NCI-H1930 (cell line): ENCODE measurements at places on chromosomes 1 and 21.

DNA sequence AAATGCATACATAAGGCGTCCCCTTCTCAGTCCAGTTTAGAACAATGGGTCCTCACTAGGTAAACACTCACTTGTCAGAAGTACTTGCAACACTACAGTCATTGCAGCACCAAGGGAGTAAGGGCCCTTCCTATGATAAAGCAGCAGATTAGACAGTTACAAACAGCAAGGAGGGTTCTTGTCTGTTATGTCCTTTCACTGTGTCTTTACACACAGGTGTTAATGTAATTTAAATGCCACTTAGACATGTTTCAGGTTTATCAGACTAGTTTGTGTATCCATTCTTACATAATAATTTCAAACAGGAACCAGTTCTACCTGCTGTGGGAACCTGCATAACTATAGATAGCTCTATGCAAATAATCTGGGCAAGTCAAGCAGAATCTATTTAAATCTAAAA lies 105.6 kb upstream of the USH2A start:
- DNase-seq = no peak

GRCh38 chr1:175099916-175100315 lies 32.3 kb downstream of the TNN start:
- DNase-seq = no peak

- no peak for DNase-seq
Measured at GRCh38 chr1:37814252-37814651, 6.2 kb upstream of the YRDC start.

DNA sequence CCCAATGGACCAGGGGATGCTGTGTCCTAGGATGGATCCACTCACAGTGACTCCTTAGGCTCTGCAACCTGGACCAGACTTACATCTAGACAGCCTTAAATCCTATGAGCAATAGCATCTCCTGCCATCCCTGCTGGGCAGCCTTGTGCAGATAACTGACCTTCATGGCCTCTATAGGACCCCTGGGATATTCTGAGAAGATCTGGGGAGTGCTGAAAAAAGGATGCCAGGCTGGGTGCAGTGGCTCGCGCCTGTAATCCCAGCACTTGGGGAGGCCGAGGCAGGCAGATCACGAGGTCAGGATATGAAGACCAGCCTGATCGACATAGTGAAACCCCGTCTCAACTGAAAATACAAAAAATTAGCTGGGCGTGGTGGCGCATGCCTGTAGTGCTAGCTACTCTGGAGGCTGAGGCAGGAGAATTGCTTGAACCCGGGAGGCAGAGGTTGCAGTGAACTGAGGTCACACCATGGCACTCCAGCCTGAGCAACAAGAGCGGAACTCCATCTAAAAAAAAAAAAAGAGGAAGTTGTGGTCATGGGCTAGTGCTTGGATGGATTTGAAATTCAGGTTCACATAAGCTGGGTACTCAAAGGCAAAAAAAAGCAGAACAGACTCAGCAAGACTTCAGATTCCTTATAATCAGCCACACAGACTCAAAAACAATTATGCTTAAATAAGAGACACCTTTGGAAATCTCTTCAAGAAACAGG lies 10.9 kb upstream of the SH2D1B start:
- DNase-seq = no peak

DNA sequence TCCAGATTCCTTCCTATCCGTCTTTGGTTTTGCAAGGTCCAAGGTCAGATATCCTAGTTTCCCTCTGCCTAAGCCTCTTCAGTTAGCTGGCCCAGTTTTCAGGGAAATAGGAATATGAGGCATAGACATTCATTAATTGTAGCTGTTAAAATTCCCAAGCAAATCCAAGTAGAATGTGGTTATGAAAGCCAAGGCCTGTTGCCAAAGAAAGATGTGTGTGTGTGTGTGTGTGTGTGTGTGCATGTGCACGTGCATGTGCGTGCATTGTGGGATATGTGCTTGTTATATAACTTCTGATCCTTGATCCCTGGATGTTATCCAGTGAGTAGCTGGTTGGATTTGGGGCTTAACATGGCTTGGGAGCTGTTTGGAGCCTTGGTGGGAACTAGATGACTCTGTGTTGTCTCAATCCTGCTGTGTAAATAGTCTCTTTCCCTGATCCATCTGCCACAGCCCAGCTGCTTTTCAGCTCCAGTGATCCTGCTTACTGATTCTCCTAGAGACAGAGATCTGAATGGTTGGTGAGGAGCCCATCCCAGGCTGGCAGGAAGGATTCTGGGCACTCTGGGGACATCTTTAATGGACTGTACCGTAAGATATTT lies 70.6 kb upstream of the GCLM start:
- no peak for DNase-seq

DNA sequence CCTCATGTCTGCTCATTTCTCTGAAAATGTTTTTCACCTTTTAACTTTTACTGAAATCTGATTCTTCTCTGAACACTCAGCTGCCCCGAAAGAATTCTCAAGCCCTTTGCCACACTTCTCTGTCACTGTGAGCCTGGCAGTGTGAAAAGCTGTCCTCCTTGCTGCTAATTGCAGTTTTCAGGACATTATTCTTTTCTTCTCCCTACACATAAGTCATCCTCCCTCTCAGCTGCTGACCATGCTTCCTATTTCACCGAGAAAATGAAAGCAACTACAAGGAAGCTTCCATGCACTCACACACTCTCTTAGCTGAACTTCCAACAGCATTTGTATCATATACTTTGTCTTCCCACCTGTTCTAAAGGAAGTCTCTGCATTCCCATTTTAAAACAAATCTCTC lies 15.8 kb downstream of the OLFM3 start:
- DNase-seq = no peak

GRCh38 chr1:36320291-36320761 lies 3.1 kb downstream of the EVA1B start:
- DNase-seq = no peak

- no peak for DNase-seq
Measured at GRCh38 chr1:36183309-36183856, 27.4 kb downstream of the MAP7D1 start.

DNA sequence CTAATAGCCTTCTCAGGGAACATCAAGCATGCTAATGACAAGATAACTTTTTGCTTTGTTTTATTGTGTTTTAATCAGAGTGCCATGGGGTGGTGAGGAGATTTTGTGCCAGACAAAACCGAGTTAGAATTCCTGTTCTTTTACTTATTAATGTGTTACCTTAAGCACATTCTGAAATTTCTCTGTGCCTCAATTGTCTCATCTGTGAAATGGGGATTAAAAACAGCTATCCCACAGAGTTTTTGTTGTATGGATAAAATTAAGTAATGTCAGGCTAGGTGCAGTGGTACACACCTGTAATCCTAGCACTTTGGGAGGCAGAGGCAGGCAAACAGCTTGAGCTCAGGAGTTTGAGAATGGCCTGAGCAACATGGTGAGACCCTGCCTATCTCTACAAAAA lies 138.0 kb downstream of the PROX1 start:
- no peak for DNase-seq

GRCh38 chr1:42953182-42954180 lies 5.2 kb downstream of the SLC2A1 start:
- no peak for DNase-seq

- DNase-seq = no peak
Measured at GRCh38 chr1:233356705-233356987, 29.1 kb downstream of the MAP3K21 start.

GRCh38 chr1:248521856-248522255 lies 14.0 kb downstream of the OR2G6 start:
- DNase-seq = no peak

DNA sequence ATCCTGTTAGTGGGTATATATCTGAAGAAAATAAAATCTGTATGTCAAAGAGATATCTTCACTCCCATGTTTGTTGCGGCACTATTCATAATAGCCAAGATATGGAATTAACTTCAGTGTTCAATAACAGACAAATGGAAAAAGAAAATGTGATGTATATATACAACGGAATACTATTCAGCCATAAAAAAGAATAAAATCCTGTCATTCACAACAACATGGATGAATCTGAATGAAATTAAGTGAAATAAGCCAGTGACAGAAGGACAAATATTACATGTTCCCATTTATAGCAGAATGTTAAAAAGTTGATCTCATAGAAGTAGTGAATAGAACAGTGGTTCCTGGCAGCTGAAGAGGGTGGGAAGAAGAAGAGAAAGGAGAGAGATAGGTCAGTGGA lies 239.1 kb upstream of the RUNX1 start:
- no peak for DNase-seq

DNA sequence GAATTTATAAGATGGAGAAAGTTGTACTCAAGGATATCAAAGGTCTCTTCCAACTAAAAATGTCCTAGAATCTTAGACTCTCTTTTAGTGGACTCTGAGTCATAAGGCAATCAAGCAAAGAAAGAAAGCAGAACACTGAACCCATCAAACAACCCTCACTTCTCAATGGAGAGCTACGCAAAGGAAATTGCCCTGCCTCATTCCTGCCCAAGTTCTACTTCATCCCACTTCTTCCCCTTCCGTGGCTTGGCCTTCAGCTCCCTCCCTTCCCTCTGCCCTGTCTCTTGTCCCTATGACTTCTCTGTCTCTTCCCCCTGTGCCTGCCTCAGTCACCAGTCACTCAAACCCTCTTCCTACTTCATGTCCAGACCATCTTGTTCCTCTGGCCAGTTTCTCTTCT lies 58.5 kb downstream of the RIMS3 start:
- no peak for DNase-seq

- DNase-seq = no peak
Measured at GRCh38 chr1:153415850-153416570, at the start of gene S100A7A. Gene S100A7A (plus strand): TSS chr1:153416520. CDS start chr1:153418083, 1,563 bp downstream.

DNA sequence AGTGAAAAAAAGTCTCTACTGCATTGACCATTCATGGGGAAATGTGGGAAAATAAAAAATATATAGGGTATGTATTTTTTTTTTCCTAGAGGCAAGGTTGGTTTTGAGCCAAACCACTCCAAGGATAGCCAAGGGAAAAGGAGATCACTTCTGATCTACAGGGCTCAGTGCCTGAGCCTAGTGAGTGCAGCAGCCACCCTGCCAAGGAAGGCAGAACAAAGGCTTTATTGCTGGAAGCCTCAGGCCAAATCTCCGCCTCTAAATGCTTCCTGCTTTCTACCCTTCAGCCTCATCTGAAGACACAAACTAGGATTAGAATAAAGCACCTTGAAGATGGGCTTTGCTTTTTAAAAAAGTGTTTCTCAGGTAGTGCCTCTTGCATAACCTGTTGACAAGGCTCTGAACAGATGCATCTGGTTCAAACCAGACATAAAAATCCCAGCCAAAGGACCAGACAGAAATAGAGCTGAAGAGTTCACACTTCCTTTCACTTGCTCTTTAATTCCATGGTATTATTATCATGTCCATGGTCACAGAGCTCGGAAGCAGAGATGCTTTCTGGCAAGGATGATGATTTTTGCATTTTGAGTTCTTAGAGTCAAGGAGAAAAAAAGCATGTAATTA lies 10.5 kb downstream of the C1orf115 start:
- DNase-seq = no peak

DNA sequence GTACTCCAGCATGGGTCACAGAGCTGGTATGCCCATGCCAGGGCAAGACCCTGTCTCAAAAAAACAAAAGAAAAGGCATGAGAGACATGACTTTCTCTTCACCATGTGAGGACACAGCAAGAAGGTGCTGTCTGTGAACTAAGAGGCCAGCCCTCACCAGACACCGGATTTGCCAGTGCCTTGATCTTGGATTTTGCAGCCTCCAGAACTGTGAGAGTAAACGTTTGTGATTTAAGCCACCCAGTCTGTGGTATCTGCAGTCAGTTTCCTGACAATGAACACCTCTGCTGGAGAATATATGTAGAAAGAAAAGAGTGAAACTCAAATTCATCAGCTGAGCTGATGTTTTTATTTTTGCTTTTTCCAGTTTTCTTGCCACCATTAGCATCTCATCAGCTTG lies 166.3 kb upstream of the RAB4A start:
- DNase-seq = no peak

GRCh38 chr21:7951854-7952519 lies 2569.4 kb upstream of the TPTE start:
- DNase-seq = no peak

DNA sequence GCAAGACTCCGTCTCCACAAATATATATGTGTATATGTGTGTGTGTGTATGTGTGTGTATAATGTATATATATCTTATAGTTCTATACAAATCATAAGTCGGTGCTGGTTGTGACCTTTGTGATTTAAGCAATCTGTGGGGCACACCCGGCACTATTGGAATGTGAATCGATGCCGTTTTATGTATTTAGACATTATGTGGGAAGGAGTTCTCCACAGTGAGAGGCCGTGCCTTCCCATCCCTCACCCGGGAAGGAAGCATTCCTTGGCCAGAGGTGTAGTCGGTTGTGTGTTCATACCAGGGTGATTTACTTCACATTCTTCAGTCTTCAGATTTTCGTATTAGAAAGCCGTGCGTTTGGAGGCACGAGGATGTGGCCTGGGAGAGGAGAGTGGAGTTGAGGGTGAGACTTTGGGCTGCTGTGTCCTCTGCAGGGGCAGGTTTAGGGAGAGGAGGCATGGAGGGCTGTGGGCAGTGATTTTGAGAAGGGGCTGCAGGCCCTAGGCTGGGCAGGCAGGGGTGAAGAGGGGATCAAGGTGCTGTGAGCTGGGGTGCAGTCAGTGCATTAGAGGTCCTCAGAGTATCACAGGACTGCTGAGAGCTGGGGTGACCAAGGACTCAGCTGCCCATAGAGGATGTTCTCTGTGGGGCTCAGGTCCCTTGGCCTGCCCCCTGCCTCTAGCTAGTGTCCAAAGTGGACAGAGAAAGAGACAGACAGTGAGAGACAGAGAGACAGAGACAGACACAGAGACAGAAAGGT lies 57.7 kb downstream of the TRIM11 start:
- no peak for DNase-seq

DNA sequence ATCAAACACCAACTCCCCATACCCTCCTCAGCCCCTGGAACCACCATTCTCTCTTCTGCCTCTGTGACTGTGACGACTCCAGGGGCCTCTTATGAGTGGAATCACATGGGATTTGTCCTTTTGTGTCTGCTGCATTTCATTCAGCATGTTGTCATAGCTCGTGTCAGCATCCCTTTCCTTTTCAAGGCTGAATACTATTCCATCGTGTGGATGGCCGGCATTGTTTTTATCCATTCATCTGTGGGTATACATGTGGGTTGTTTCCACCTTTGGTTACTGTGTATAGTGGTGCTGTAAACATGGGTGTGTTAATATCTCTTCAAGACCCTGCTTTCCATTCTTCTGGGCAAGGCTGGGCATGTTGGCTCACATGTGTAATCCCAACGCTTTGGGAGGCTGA lies 17.1 kb upstream of the OBSCN start:
- no peak for DNase-seq

GRCh38 chr1:55156608-55157007 lies 58.6 kb downstream of the USP24 start:
- no peak for DNase-seq
